ENCODE measurements at places on chromosomes 13 and 19. TPM values are rescaled to one million over a fixed set of nuclear protein-coding genes. Genes with fewer than 3 reads are reported as not detected.

Gene OVOL3
- total RNA-seq = not detected

Gene JAK3
- 3.9 TPM for total RNA-seq

Gene ZMYM5
- 12.1 TPM for total RNA-seq

Gene TMIGD2
- total RNA-seq = not detected

Gene ACER1
- total RNA-seq = not detected

Gene LILRB2
- not detected for total RNA-seq

Gene LYPD5
- 2.8 TPM for total RNA-seq

Gene ZIM2
- under 0.01 TPM for total RNA-seq

Gene KLK5
- total RNA-seq = under 0.01 TPM

Gene CDKN2D
- total RNA-seq = 12.5 TPM

Gene S1PR4
- total RNA-seq = not detected

Gene SLC5A5
- not detected for total RNA-seq

Gene ELAVL1
- total RNA-seq = 24.2 TPM

Gene CYP2A7
- not detected for total RNA-seq

Gene NLRP11
- under 0.01 TPM for total RNA-seq

Gene C5AR1
- total RNA-seq = 0.58 TPM

Gene LRRC63
- total RNA-seq = 0.28 TPM

Gene TTYH1
- total RNA-seq = not detected

Gene TINCR
- 0.28 TPM for total RNA-seq

Gene ARRDC5
- under 0.01 TPM for total RNA-seq

Gene SHISA2
- 0.28 TPM for total RNA-seq

Gene TMEM238
- total RNA-seq = 0.58 TPM

Gene SYNGR4
- not detected for total RNA-seq

Gene CCDC124
- 16.1 TPM for total RNA-seq

Gene ISYNA1
- 10.7 TPM for total RNA-seq

Gene PLIN5
- total RNA-seq = not detected

Gene BCAM
- 5.4 TPM for total RNA-seq

Gene NCR1
- not detected for total RNA-seq

Gene ZNF846
- 20.6 TPM for total RNA-seq

Gene GFY
- total RNA-seq = not detected

Gene TEX26
- under 0.01 TPM for total RNA-seq

Gene CYP2S1
- 1.3 TPM for total RNA-seq

Gene ZNF560
- total RNA-seq = 2.7 TPM

Gene PLEKHG2
- total RNA-seq = 11.8 TPM

Gene HSPB6
- 36.4 TPM for total RNA-seq

Gene HOMER3
- total RNA-seq = 123 TPM

Gene EID2B
- 4.2 TPM for total RNA-seq

Gene ATP7B
- total RNA-seq = 3.1 TPM

Gene ZNF558
- total RNA-seq = 40.9 TPM

Gene ZGLP1
- 1.1 TPM for total RNA-seq

Gene PTH2
- not detected for total RNA-seq

Gene SELENOV
- not detected for total RNA-seq

Gene ETV2
- 0.19 TPM for total RNA-seq

Gene TEX30
- 37.2 TPM for total RNA-seq

Gene CERS1
- 1.7 TPM for total RNA-seq

Gene ADGRL1
- 0.96 TPM for total RNA-seq

Gene PROZ
- not detected for total RNA-seq

Gene IL12RB1
- total RNA-seq = 0.28 TPM

Gene TMEM272
- total RNA-seq = not detected

Gene ATP12A
- not detected for total RNA-seq

Gene OCEL1
- 0.77 TPM for total RNA-seq

Gene IGFL2
- not detected for total RNA-seq

Gene PGLYRP1
- not detected for total RNA-seq

Gene TDRD12
- under 0.01 TPM for total RNA-seq

Gene ZNF324B
- total RNA-seq = 10.0 TPM

All from regular cardiac myocyte (primary cell).